ENCODE measurements at places on chromosomes 7 and 10. TPM values are rescaled to one million over a fixed set of nuclear protein-coding genes. Genes with fewer than 3 reads are reported as not detected.

The NCF1 gene
- polyA plus RNA-seq: 7.0 TPM

The LAMB4 gene
- polyA plus RNA-seq: not detected

The BTBD16 gene
- polyA plus RNA-seq: 0.34 TPM

The MOGAT3 gene
- not detected for polyA plus RNA-seq

The PAPOLB gene
- polyA plus RNA-seq: not detected

The CRTAC1 gene
- polyA plus RNA-seq: 0.49 TPM

The CDC14C gene
- not detected for polyA plus RNA-seq

The PUS7 gene
- 2.9 TPM for polyA plus RNA-seq

The CFAP70 gene
- polyA plus RNA-seq: 1.8 TPM

The ASNS gene
- polyA plus RNA-seq: 16.9 TPM

The SUN3 gene
- not detected for polyA plus RNA-seq

The PHKG1 gene
- polyA plus RNA-seq: 1.3 TPM

The MYH16 gene
- not detected for polyA plus RNA-seq

The ICA1 gene
- 21.6 TPM for polyA plus RNA-seq

The CHAT gene
- polyA plus RNA-seq: not detected

The SPDYE9 gene
- polyA plus RNA-seq: not detected

The ACSM6 gene
- polyA plus RNA-seq: 0.07 TPM

The PSPH gene
- polyA plus RNA-seq: 3.9 TPM

The LSM5 gene
- polyA plus RNA-seq: 43.6 TPM

The DENND10 gene
- 11.7 TPM for polyA plus RNA-seq

The AEBP1 gene
- 65.6 TPM for polyA plus RNA-seq

The UBTD1 gene
- polyA plus RNA-seq: 38.8 TPM

The MGAM2 gene
- 0.34 TPM for polyA plus RNA-seq

The C10orf143 gene
- 7.1 TPM for polyA plus RNA-seq

The MSMB gene
- not detected for polyA plus RNA-seq

The ABCA13 gene
- 0.38 TPM for polyA plus RNA-seq

The HSPA12A gene
- polyA plus RNA-seq: 30.8 TPM

The CYP2W1 gene
- polyA plus RNA-seq: 0.06 TPM

The HELLS gene
- polyA plus RNA-seq: 0.56 TPM

The UNCX gene
- polyA plus RNA-seq: not detected

The PCGF5 gene
- 21.0 TPM for polyA plus RNA-seq

The PLEKHS1 gene
- not detected for polyA plus RNA-seq
